ENCODE measurements at places on chromosomes 5 and 9.

- no peak for DNase-seq
These were observed 10.9 kb downstream of the FUBP3 start for GRCh38 chr9:130590305-130590704.

DNA sequence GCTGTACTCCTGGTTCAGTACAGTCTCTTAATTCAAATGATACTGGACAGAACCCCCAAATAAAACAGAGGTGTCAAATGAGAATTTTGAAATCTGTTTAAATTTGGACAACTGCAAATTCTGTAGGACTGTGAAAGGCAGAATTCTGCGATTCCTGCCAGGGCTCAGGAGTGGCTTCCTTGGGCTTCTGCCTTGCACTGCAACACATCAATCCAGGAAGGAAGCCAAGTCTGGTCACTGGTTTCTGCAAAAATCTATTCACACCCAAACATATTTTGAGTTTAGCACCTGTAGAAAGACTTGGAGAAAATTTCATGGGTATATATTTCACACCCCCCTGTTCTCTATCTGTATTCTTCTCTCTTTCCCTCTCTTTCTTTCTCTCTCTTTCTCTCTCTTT, 37.5 kb upstream of the FST start:
- DNase-seq, result no peak

GRCh38 chr9:114518599-114519022, 13.3 kb upstream of the WHRN start:
- no peak for DNase-seq

- no peak for DNase-seq
These were observed 32.8 kb upstream of the SPRY4 start for GRCh38 chr5:142357469-142358090.

- DNase-seq, result no peak
These were observed 35.6 kb downstream of the TRIO start for GRCh38 chr5:14178671-14179211.

GRCh38 chr9:70959366-70959765, 162.1 kb downstream of the TRPM3 start:
- no peak for DNase-seq

- DNase-seq, result no peak
These were observed 475.7 kb downstream of the EBF1 start for GRCh38 chr5:158623971-158624370.
